ENCODE measurements at places on chromosomes 12 and 14.

DNA sequence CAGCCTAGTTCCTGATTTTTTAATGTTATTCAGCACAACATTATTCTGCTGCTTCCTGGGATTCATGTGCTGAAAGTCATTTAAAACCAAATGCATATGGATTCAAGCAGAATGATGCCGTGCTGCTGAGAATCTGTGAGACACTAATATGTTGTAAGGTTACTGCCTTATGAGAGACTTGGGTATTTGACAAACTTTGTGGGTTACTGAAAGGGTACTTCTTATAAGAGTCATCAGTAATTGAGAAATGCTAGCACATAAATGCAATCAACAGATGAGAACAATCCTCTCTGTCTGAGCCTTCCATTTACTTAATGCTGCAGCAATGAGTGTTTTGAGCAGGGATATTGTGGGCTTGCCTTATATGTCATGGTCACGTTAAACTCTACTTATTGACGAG lies 175.7 kb downstream of the NPAS3 start:
- DNase-seq: no peak

DNA sequence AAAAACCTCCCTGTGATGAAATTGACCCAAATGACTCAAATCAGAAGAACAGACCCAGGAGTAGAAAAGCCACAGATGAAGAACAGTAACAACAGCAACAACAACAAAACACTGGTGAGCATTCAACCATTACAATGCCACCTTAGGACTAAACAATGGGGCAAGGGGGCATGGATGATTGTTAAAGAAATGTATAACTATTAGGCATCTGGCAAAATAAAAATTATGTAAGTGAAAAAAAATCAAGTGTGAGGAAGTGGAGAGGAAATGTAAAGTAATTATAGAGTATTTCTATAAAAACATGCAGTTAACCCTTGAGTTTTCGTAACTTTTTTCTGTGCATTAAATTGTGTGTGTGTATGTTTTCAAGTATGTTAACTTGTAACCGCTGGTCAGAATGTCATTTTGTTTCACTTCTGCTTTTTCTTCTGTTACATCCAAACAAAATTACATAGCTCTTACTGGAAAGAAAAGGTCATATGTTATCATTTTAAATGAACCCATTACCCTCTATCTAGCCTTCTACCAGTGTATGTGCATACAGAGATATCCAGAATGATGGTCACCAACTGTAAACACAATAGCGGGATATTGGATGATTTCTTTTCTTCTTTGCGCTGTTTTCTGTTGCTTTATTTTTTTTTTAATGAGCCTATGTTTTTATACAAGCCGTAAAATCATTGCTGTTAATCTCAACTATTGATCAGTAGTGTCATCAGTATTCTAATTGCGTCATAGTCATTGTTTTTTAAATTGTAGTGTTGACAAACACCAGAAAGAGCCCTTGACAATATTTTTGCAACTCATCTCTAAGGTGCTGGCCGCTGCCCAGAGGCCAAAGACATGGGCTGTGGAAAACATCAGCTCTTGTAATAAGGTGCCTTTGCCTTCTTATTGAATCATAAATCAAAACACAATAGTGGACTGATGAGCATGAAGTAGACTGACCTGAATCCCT lies 170.6 kb downstream of the CRADD start:
- DNase-seq: no peak

- DNase-seq: peak; percentile 12
Measured at GRCh38 chr12:118136559-118137003, 657 bp downstream of the PEBP1 start.

DNA sequence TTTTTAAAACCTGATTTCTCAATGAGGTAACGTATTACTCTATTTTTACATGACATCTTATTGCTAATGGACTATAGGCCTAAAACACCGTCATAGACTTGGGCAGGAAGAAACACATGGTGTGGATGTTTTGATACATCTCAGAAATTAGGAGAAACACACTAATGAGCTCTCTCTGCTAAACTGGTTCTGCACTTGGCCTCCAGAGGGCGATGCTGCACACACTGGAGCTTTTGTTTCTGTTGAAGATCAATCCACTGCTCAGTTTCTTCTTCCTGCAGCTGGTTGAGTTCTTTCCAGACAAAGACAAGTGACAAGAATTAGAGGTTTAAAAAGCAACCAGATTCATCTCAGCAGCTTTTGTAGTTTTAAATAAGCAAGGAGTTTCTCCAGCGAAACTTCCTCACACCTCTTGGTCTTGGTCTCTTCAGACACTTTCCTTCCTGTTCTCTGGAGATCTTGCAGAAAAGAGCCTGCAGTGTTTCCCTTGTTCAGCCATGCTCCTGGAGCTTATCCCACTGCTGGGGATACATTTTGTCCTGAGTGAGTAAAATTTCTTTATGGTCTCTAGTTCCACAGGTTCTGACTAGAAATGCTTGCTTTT lies 178.5 kb upstream of the OR4E1 start:
- DNase-seq: peak; percentile 71

- no peak for DNase-seq
Measured at GRCh38 chr12:23569356-23569755, 380.1 kb downstream of the SOX5 start.

DNA sequence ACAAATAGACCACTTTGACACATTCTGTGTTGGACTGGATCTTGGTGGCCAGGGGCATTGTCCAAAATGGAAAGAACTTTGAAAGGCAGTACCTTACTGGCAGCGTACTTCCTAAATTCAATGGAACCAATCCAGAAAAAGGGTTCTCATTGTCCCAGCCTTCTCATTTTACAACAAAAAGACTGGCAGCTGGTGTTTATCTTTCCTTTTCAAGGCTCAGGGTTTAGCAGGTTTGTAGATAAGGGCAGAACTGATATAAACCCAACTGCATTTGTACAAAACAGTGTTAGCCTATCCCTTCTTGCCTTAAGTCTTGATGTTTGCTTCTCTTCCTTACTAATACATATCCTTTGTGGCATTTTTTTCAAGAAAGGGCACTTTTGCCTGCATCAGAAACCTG lies 7.7 kb downstream of the THAP2 start:
- DNase-seq: no peak

DNA sequence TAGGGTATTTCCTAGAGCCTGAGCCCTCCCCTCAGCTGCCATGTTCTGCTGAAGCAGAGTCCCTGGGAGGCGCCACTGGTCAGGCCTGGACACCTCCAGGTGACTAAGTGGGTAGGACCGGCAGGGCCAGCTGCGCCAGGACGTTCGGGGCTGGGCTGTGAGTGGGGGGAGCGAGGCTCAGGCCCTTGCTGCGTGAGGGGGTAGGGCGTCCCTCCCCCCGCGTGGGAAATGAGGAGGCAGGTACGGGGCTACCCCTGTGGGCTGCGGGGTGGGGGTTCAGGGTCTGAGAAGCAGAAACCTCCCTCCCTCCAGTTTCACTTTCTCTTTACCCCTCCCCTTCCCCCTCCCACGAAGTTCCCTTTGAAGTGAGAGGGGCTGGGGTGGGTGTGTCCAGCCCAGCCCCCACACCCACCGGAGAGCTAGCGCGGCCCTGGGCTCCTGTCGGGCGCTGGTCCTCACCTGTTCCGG lies 22.1 kb upstream of the KIF26A start:
- no peak for DNase-seq

- no peak for DNase-seq
Measured at GRCh38 chr12:50642035-50642451, 121.9 kb upstream of the ATF1 start.

DNA sequence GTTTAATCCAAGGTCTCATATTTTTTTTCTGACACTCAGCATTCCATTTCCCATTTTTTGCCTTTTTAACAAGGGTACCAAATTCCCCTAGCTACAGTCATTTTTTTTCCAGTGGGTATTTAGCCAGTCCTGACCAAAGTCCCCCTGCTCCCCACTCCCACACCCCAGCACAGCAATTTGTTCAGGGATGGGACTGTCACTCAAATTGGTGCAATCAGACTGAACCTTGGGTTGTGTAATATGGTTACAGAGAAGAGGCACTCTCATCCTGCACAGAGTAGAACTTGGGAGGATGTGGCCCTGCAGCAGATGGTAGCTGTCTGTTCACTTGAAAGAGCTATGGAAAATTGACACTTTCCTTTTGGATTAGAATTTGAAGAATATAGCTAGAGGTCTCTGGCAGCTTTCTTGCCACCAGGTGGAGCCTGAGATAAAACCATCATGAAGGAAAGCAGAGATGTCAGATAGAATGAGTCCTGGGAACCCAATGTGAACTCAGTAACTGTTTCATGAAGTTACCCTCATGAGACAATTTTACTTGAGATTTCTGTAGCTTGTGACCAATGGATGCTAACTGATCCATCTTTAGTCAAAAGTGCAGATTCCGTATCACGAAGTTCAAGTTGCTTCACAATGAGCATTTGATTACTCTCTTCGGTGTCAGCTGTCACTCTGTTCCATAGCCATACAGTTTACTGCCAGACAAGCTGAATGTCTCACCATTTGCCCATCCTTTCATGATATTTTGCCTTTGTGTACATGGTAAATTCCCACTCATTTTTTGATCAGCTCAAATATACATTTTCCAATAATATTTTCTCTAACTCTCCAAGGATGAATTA lies 394.0 kb upstream of the SYT1 start:
- DNase-seq: no peak

DNA sequence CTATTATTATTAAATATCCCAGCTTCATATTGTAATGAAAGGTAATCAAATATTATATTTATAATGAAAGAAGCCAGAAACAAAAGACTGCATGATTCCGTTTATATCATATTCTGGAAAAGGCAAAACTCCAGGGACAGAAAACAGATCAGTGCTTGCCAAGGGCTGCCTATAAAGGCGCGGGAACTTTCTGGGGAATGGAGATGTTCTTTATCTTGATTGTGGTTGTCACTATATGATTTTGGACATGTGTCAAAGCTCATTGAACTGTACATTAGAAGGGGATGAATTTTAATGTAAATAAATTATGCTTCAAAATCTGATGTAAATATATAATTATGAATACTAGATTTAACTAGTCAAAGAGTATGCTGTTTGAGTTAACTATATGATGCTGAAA lies 115.4 kb upstream of the KRAS start:
- DNase-seq: no peak

- DNase-seq: no peak
Measured at GRCh38 chr12:103198499-103198898, 241.0 kb downstream of the ASCL1 start.

DNA sequence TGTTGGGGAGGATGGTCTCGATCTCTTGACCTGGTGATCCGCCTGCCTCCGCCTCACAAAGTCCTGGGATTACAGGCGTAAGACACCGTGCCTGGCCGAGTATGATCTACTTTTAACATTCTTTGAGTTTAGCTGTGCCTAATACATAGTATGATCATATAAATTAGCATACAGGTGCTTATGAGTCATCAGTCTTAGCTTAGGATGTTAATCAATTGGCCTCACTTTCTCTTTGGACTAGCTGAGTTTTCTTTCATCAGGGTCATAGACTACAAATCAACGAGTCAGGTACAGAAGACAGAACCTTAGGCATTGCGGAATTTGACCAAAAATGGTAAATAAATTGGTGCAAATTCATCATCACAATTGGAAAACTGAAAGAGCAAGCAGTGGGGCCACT lies 2.2 kb downstream of the SLC25A21 start:
- no peak for DNase-seq

DNA sequence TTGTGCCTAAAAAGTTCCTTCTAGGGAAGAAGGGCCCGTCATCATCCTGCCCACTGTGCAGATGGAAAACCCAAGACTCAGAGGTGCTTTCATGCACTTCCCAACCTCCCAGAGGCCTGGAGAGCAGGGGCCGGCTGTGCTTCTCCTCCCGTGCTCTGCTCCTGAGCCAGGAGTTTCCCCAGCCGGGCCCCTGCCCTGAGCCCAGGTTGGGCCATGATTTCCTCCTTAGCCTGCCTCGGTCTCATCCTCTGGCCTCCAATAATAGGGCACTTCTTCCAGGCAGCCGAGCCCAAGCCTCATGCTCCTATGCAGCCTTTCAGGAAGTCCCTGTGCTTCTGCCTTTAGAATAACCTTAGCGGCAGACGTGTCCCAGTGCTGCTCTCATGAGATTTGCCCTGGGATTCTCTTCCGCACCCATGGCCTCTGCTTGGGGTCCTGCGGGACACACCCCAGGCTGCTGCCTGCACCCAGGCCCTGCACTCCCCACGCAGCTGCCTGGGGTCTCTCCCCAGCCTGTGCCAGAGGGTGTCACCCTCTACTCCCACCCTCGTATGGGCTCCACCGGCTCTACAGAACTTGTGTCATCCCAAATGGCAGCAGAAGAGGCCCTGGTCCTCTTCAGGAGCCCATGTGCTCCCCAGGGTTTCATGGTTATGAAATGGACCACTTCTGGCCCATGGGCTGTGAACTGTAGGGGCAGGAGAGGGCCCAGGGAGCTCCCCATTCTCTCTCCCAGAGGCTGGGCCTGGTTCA lies 359.3 kb downstream of the ADGRD1 start:
- DNase-seq: no peak

DNA sequence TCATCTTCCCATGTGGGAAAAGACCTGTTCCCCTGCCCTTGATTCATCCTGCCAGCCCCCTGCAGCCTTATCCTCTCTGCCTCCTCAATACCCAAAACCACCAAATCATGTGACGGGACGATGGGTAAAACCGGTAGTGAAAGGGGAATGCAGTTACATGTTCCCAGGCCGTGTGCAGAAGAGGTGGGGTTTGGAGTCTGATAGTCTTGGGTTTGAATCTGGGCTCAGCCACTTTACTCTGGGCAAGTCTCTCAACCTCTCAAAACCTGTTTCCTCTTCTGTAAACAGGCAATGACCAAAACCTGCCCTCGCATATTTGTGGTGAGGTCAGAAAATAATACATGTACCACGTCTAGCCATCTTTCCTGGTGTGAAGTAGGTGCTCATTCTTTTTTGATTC lies 123.0 kb downstream of the PLXNC1 start:
- DNase-seq: peak; percentile 6

DNA sequence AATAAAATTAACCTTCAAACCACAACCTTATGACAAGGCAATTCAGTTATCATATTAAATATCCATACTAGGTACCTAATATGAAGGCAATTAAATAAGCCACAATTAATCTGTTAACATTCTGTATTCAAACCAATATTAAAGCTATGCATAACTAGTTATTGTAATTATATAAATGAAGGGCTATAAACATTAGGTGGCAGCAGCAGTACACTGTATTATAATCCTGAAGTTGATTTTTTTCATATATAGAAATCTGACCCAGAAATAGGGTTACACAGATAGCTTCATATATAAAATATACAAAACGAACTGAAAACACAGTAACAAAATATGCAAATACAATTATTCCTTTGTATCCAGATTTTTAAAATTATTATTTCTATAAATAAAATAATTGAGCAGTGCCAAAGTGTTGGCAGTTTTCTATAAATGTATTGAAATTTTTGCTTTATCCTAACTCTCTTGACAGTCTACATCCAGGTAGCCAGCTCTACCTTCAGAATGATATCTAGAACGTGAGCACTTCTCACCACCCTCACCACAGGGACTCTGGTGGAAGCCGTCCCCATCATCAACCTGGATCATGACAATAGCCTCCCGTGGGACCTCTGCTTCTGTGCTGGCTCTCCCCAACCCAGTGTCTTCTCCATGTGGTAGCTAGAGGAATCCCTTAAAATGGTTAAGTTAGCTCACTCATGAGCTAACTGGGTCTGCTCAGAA lies 136.2 kb downstream of the MED13L start:
- no peak for DNase-seq

GRCh38 chr12:52086944-52087835 lies 7.7 kb downstream of the SMIM41 start:
- DNase-seq: no peak

GRCh38 chr14:68274725-68275124 lies 455.1 kb downstream of the RAD51B start:
- no peak for DNase-seq
